ENCODE measurements at places on chromosomes 16 and 17. TPM values are rescaled to one million over a fixed set of nuclear protein-coding genes. Genes with fewer than 3 reads are reported as not detected.

DNA sequence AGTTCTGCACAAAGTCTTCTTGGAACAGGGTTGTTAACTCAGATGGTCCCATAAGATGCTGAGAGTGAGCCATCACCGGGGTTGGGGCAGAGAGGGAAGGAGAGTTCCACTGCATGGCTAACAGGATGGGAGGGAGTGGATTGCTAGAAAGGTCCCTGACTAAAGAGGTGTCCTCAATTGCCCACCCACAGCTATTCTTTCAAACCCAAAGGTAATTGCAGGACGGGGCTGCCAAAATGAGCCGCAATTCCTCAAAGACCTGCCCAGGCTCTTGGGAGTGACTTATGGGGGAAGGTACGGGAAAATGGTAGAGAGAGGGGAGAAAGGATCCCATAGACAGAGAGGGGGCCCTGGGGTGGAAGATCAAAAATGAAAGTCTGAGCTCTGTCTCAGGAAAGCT, 60.4 kb downstream of the DYNLRB2 start:
- DNase-seq = no peak

Gene FGF11
- 0.25 TPM for polyA plus RNA-seq

DNA sequence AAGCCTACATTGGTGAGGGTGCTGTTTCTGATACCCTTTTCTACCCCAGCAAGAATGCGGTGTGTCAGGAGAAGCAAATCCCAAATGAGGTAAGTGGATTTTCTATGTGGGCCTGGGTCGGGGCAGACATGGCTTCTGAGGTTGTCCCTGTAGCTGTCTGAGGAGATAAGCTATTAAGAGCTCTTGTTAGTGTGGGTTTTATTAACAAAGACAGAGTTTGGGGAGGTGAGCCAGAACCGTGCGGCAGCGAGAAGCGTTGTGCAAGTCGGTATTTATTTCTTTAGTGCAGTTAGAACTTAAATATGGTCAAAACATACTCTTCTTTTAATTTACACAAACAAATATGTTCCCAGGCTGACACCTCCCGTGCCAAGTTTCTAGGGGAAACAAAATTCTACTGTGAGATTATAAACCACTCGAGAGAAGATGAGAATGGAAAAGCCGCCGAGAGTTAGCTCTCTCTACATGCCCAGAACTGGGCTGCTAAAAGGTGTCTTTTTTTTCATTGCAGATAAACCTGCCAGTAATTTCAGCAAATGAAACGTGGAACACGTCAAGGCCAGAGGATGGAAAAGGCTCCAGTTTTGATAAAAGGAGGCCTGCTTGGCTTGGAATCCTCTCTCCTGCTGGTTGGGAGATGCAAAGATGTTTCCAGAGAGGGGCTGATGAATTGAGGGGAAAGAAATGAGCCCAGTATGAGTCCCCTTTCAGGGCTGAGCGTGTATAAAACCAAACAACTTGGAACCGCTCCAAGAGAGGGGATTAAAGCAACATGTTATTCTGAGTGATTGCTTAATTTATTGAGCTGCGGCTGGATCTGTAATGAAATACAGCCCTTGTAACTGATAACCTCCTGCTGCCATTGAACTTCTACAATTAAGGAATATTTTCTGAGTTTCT, 254.6 kb downstream of the MRTFB start:
- no peak for DNase-seq

- DNase-seq = no peak
Observed at GRCh38 chr17:34412534-34412933, 49.5 kb upstream of the CCL1 start.

DNA sequence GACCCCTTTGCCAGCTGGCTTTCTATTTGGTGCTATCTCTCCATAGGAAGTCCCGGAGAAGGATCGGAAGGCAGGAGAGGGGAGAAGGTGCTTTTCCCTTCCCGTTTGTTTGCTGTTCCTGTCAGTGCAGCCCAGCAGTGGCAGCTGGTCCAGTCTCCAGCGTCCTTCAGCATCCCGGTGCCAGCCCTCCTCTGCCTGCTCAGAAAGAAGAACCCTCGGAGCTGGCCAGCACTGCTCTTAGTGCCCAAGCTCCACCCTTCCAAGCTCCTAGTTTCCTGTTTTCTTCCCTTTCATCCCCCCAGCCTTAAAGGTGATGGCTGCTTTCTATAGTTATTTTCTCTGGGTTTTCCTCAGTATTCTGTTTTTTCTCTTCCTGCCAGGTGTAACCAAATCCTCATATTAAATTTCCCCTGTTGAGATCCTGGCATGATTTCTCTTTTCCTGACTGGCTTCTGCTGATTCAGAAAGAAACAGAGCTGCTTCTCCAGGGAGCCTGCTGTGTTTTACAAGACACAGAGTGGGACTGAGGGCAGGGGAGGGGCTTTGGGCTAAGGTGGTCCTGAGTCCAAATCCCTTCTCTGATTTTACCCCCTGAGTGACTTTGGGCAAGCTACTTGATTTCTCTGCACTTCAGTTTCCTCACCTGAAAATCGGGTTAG, 186.8 kb downstream of the COPRS start:
- no peak for DNase-seq

Gene SPNS3
- polyA plus RNA-seq = not detected

DNA sequence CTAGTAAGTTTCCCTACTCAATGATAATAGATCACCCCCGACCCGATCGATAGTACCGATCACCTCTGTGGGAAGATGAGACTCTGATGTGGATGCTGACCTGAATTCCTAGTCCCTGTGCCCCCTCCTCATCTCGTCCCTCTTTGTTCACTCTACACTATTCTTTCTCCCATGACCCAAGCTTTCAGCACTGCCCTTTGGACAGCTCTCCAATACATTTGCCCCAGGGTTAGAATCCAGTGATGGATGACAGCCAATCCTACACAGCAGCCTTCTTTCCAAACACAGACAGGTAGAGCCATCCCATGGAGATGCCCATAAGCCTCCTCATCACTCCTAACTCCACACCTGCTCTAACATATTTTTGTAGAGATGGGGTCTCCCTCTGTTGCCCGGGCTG, 141.1 kb downstream of the GSG1L start:
- no peak for DNase-seq

DNA sequence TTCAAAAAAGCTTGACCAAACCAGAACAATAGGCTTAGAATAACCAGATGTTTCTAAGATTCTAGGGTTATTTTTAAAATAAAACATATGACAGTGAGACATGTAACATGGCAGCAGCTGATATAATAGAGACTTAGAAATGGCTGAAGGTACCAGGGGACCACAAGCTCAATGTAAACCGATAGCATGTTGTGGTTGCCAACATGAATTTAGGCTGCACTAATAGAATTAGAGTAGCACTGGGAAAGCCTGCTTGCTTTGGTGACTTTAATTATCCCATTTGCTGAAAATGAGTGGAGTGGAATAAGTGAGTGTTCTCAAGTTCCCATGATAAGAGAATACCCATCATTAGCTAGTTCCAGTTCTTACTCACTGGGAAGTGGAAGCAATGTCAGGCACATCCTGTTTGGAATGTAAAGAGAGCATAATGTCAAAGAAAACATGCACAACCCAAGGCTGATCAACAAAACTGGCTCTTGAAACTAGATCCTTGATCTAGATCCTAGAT, 621.2 kb upstream of the CDH5 start:
- DNase-seq = no peak

- DNase-seq = peak; percentile 54
Observed at GRCh38 chr17:79991924-79992648, 43.6 kb downstream of the TBC1D16 start.

GRCh38 chr17:81842725-81843504, 8.1 kb upstream of the PPP1R27 start:
- DNase-seq = peak; percentile 65

GRCh38 chr16:20903899-20904506, 3.4 kb downstream of the LYRM1 start:
- DNase-seq = no peak

Gene GUCY2D
- not detected for polyA plus RNA-seq

- DNase-seq = no peak
Observed at GRCh38 chr16:17776888-17777287, 306.1 kb upstream of the XYLT1 start.

GRCh38 chr16:67509016-67509415, 19.6 kb upstream of the RIPOR1 start:
- DNase-seq = no peak

- DNase-seq = no peak
Observed at GRCh38 chr17:48619826-48620449, 4.8 kb upstream of the HOXB8 start.

GRCh38 chr16:57572978-57573728, 30.7 kb downstream of the ADGRG5 start:
- DNase-seq = no peak

DNA sequence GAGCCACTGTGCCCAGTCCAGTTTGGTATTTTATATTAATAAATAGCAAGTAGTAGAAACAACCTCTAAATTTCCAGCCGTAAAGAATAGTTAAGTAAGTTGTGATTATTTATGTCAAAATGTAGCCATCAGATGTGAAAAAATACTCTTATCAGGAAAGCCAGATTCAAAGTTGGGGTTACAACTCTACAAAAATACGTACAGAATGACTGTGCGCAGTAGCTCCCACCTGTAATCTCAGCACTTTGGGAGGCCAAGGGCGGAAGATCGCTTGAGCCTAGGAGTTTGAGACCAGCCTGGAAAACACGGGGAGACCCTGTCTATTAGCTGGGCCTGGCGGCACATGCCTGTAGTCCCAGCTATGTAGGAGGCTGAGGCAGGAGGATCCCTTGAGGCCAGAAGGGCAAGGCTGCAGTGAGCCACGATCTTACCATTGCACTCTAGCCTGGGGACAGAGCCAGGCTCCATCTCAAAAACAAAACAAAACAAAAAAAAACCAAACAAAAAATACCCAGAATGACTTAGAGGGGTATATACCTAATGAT, 1.7 kb downstream of the PDP2 start:
- DNase-seq = no peak

- peak; percentile 99 for DNase-seq
Observed at GRCh38 chr17:55285340-55286301, 20.9 kb downstream of the HLF start.

- DNase-seq = peak; percentile 30
Observed at GRCh38 chr17:59365383-59365981, 34.0 kb downstream of the YPEL2 start.

Gene GSG1L
- polyA plus RNA-seq = 0.37 TPM

DNA sequence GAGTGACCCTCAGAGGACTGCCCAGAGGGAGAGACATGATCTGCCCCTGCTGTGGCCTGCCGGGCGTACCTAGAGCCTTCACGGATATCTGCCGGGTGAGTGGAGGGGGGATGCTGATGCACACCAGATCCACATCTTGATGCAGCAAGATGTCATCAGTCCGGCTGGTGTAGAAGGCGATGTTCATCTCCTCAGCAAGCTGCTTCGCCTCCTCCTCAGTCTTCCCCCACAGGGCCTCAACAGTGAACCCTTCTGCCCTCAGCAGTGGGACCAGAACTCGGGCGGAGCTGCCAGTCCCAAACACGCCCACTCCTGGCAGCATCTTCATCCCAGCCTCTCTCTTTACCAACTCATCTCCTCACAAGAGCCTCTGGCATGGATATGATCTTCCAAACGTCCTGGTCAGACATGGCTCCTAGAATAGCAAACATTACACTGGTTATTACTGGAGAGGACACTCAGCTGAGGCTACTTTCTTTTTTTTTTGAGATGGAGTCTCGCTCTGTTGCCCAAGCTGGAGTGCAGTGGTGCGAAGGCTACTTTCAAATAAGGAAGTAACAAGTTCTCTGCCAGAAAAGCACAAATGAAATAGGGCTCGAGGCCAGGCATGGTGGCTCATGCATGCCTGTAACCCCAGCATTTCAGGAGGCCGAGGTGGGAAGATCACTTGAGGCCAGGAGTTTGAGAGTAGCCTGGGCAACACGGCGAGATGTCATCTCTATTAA, 18.9 kb downstream of the C16orf86 start:
- no peak for DNase-seq

DNA sequence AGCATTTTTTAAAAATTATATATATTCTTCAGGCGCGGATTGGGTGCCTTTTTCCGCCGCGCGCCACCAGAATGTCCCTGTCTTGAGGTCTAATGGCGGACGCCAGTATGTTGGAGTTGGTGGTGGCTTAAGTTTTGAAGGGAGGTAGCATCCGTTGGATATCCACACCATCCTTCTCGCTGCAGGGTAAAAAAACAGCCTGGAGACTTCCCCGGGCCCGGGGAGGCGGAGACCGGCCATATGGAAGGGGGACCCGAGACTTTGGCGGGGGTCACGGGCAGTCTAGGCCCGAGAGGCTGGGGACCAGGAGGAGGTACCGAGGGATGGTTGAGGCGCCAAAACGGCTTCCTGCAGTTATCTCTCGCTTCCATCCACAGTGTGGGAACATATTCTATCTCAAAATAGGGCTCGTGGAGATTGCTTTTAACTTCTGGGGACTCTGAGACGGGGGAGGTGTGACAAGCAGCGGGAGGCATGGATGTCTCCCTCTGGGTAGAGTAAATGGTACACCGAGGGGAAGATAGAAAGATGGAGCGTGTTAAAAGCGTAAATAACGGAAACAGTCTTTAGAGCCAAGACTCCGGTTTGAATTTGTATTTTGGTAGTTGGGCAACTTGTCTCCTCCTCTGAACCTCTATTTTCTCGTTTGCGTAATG, at the start of gene SF3B3:
TSS of gene SF3B3 (plus strand) at position 74 of the 656 bp plus-strand sequence. CDS start 2,841 bp downstream, outside the sequence.
- peak; percentile 67 for DNase-seq

All from ovary (tissue), 10 donors.